ENCODE measurements at places on chromosomes 6 and 20.

DNA sequence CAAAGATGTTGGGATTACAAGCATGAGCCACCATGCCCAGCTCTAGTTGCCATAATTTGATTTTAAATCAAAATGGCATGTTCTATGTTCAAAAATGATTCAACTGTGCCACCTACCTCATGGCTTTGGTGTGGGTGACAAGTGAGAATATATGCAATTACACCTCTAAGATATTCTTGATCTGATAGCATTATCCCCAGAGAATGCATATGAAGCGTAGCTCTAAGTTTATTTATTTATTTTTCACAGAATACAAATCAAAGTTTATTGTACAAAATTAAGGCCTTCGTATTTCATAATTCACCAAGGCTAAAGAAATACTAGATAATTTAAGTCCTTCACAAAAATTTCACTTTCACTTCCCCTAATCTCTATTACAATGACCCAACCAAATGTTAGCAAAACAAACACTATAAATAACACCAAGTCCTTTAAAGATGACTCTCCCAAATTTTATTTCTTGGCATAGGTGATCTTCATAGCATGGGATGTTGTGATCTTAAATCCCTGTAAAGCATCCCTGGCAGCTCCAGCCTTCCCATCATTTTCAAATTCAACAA is 205.9 kb upstream of the TAB2 start:
- no peak for DNase-seq

- no peak for DNase-seq
Observed at GRCh38 chr20:58963060-58963584, 17.9 kb upstream of the NELFCD start.

DNA sequence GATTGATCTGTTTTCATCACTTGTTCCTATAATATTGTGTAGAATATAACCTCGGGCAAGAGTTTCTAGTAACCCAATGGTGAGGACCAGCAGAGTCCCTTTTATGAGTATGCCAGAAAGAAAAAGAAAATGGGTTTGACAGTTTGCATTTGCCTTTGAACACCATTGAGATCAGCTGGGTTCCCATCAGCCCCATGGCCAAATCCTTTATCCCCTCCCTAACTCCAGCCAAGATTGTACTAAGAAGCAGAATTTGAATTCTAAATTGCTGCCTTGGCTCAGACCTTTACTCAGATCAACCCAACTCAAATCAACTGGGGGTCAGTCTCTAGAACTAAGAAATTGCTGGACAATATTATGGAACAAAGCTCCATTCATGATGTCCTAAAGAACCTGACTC is 187.4 kb downstream of the TBC1D7 start:
- no peak for DNase-seq

- DNase-seq, result no peak
Observed at GRCh38 chr6:33104887-33105286, 29.1 kb downstream of the HLA-DPB1 start.

GRCh38 chr6:137651178-137651577 is 157.0 kb upstream of the OLIG3 start:
- no peak for DNase-seq

- DNase-seq, result no peak
Observed at GRCh38 chr6:48150701-48151100, 39.7 kb upstream of the PTCHD4 start.

GRCh38 chr6:40852779-40853373 is 186.1 kb downstream of the UNC5CL start:
- no peak for DNase-seq

- no peak for DNase-seq
Observed at GRCh38 chr6:113287396-113287795, 569.7 kb upstream of the MARCKS start.

- DNase-seq, result no peak
Observed at GRCh38 chr6:140581601-140582000, 1207.2 kb upstream of the CITED2 start.

DNA sequence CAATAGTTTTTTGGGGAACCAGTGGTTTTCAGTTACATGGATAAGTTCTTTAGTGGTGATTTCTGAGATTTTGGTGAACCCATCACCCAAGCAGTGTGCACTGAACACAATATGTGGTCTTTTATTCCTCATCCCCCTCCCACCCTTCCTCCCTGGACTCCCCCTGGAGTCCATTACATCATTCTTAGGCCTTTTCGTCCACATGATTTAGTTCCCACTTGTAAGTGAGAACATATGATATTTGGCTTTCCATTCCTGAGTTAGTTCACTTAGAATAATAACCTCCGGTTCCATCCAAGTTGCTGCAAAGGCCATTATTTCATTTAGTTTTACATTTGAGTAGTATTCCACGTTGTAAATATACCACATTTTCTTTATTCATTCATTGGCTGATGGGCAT is 28.3 kb downstream of the RPP40 start:
- DNase-seq, result no peak

DNA sequence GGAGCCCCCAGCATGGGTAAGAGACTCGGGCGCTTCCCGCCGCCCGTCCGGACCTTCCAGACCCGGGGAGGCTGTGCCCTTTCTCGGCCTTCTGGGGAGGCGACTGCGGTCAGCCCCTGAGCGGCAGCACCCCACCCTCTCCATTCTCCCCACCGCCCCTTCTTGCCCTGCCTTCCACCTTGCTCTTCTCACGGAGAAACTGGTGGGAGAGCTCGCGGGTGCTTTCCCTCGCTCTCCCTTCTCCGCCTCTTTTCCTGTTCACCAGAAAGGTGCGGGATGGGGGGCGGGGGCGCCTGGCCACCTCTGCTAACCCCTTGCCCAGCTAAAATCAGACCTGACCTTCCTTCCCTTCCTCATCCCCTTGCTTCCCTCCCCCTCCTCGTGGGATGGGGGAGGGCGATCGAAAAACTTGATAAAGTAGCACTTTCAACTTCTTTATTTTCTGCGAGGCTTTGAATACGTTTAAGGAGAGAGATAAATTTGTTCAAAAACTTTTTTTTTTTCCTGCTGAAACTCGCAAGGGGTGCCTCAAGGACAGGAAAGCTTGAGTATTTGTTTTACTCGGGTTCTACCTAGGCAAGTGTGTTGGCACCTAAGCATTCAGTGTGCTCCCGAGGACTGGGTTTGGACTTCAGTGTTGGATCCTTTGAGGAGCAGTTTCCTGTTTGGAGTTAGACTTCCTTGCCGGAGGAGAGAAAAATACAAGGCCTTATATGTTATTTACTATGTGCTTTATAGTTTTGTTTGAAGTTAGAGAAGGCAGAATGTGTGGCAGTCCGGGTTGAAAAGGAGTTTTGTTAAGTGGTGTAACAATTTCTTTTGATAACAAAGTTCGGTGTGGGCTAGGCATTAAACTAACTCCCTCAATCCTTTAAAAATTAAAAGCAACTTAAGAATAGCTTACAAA is 897 bp downstream of the CD2AP start:
- no peak for DNase-seq

- DNase-seq, result no peak
Observed at GRCh38 chr6:125802943-125803377, 12.2 kb downstream of the NCOA7 start.

GRCh38 chr6:155330922-155331321 is 16.6 kb upstream of the TFB1M start:
- no peak for DNase-seq

GRCh38 chr6:156988276-156989158 is 211.3 kb downstream of the ARID1B start:
- DNase-seq, result no peak

DNA sequence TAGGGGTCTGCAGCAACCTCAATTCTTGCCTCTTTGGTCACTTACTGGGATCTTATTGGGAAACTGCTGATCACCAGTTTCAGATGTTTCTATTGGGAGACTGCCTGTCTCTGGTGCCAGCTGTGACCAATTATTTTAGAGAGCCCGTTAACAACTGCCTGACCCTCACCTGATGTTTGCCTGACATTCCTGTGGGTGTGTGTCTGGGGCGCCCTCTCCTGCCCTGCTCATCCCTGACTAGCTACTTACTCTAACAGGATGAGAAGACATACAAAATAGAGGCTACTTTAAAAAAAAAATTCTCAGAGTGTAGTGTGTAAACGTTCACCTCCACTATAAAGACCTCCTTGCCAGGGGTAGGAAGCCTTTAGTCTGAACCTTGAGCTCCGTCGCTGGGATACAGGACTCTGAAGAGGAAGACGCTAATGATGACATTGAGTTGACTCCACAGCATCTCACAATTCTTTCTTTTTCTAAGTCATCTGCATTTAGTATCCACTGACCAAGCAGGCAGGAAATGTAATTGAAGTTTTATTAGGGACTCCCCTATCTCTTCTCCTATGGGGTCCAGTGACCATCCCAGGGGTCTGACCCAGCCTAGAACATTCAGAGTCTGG is 54.6 kb upstream of the DDR1 start:
- DNase-seq, result no peak

- DNase-seq, result no peak
Observed at GRCh38 chr20:46767127-46767761, 57.8 kb downstream of the SLC2A10 start.

- no peak for DNase-seq
Observed at GRCh38 chr20:48422242-48422960, 405.4 kb downstream of the PREX1 start.

- DNase-seq, result no peak
Observed at GRCh38 chr6:73648166-73648565, 5.6 kb downstream of the SLC17A5 start.

DNA sequence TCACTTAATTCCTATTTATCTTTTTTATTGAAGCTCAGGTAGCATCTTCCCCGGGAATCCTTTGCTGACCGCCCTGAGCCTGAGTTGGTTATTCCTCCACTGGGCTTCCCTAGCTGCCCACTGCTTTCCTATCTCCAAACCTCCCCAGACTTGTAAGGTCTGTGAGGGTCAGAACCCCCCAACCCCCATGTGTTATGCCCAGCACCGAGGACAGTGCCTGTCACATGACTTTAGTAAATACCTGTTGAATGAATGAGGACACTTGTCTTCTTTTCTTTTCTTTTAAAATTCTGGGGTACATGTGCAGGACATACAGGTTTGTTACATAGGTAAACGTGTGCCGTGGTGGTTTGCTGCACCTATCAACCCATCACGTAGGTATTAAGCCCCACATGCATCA is 105.9 kb downstream of the UST start:
- DNase-seq, result no peak

DNA sequence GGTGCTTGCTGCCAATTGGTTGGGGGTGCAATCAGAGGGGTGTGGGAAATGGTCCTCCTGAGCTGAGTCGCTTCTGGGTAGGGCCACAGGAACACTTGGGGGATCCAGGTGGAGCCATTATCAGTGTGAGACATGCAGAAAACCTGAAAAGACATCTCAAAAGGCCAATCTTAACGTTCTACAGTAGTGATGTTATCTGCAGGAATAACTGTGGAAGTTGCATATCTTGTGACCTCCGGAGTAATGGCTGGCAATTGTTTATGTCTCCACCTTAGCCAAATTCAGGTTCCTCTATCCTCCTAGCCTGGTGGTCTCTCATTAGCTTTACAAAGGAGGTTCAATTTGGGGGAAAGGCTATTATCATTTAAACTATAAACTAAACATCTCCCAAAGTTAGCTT is 114.8 kb upstream of the SNX9 start:
- no peak for DNase-seq

GRCh38 chr6:130787726-130788500 is 39.3 kb upstream of the SMLR1 start:
- DNase-seq, result no peak

DNA sequence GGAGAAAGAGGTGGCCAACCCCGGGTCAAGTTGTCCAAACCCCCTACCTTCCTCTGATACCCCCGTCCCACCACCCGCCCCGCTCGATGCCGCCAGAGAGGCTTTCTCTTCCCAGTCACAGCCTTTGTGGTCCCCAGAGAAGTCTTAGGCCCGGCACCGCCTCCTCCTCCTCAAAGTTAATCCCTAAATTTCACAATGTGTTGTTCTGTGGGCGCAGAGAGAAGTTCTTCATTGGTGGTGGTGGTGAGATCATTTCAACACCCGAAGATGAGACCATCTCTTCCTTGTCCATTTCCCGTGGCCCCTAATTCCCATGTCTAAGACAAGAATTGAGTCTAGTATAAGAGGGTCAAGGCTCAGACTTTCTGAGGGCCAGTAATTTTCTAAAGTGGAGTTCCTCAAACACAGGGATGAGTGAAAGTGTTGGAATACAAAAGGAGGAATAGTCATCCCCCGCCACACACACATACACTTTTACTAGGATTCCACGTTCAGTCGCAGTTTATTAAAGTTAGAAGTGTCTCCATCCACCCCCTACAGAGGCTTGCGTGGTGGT is 10.4 kb downstream of the TRIM31 start:
- no peak for DNase-seq

- DNase-seq, result no peak
Observed at GRCh38 chr6:69337311-69337710, 459.5 kb downstream of the LMBRD1 start.

DNA sequence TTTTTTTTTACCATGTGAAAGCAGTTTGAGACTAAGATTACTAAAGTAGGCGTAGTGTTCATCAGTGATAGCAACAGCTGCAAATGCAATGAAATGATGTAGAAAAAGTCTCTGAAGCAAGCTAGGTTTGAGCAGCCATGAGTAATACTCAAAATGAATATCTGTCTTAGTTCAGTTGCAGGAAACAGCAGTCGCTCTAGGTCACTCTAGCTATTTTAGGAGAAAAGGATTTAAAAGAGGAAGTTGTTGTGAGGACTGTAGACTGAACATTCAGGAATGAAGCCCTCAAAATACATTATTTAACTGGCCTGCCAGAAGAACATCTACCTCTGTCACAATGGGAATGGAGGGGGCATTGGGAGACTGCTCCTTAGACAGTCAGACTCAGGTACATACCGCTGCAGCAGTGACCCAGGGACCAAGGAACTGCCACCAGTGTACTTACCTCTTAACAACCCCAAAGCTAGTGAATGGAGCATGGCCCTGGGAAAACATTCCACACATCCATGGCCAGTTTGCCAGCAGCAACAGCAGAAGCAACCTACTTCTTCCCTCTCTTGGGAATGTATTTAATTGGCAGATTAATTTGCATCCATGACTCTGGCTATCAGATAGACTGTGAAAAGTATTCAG is 243.0 kb upstream of the KHDRBS2 start:
- DNase-seq, result no peak

DNA sequence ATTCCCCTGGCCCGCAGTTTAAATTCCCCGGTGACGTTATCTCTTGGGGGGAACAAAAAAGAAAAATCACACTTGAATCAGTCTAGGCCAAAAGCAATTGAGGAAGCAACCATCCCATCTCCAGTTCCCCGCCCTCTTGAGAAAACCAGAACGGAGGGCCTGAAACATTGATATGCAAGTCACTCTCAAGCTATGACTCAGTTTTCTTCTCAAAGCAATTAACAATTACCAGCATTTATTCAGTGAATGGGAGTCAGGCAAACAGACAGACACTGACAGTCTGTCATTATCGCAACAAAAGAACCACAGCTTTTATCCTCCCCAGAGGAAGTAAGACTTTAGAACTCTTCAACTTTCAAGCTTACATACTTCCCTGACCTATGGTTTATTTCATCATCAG is 100.9 kb downstream of the OPRM1 start:
- no peak for DNase-seq

DNA sequence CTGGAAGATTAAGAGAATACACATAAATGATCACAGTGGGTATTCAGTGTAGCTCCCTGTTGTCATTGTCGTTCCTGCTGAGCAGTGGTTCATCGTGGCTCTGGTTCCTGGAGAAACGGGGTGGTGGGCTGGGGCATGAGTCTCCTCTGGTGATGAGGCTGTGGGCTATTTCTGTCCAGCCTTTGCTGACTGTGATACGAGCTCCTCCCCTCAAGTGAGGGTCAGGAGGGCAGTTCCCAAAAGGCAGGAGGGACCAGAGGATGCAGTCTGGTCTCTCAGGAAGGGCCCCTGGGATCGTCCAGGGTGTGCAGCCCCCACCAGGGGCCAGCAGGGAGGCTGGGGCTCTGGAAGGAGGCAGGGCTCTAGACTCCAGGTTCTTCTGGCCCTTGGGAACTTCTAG is 31.1 kb upstream of the DLGAP4 start:
- DNase-seq, result no peak
